AG04449 (cell line): ENCODE measurements at places on chromosomes 16 and 17.
A peak's percentile ranks its signal among the peaks of the same experiment; 100 is the strongest.

GRCh38 chr17:66496306-66496705, 193.9 kb downstream of the PRKCA start:
- DNase-seq = no peak

- DNase-seq = no peak
Observed at GRCh38 chr17:80358861-80359260, 56.1 kb upstream of the ENDOV start.

DNA sequence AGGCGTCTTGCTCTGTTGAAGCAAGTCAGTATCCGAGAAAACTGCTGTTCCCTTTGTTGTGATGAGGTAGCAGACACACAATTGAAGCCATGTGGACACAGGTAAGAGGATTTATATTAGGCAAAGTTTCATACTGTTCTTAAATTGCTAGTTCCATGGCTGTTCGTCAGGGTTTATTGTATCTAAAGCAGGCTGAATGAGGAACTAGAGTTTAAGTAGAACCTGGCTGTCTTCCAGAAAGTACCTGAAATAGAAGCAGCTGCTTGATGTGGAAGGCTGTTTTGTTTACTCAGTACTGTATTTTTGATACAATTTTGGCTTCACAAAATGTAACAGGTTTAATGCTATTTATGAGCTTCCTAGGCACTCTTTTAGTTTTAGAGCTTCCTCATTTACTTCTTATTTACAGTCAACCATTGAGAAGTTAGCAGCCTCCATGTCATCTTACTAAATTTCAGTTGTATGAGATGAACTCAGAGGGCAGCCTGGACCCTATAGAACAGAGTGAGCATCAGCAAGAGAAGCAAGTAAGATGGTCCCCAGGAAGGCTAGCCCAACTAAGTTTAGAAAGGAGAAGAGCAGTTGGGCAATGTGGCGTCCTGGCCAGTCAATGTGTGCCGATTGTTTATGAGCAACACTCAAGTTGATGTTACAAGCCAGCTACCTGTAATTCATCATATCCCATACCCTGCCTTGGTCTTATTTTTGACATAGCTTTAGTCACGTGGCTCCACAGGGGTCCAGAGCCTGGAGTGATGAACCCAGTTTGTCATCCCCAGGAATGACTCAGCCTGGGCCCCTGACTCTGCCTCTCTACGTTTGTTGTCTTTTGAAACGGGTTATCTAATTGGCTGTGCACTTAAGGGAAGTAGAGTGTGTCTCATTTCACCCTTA, 9.7 kb upstream of the ARL2BP start:
- DNase-seq = no peak

DNA sequence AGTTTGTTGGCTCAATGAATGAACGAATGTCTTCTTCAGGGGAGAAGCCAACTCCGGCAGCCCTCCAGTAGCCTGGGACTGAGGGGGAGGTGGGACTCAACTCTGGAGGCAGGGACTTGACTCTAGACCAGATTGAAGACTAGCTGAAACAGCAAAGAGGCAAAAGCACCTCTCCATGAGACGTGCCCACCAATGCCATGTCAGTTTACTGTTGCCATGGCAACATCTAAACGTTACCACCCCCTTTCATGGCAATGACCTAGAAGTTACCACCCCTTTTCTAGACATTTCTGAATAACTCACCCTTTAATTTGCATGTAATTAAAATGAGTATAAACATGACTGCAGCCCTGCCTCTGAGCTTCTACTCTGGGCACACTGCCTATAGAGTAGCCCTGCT, 91.8 kb downstream of the ASIC2 start:
- DNase-seq = no peak

- no peak for DNase-seq
Observed at GRCh38 chr16:1626327-1626726, 14.2 kb downstream of the CRAMP1 start.

GRCh38 chr17:64306850-64307463, 43.9 kb upstream of the TEX2 start:
- peak; percentile 2 for DNase-seq

GRCh38 chr17:57696050-57696449, 49.0 kb downstream of the CCDC182 start:
- DNase-seq = no peak

GRCh38 chr17:51813140-51813783, 345.3 kb downstream of the CA10 start:
- DNase-seq = no peak

DNA sequence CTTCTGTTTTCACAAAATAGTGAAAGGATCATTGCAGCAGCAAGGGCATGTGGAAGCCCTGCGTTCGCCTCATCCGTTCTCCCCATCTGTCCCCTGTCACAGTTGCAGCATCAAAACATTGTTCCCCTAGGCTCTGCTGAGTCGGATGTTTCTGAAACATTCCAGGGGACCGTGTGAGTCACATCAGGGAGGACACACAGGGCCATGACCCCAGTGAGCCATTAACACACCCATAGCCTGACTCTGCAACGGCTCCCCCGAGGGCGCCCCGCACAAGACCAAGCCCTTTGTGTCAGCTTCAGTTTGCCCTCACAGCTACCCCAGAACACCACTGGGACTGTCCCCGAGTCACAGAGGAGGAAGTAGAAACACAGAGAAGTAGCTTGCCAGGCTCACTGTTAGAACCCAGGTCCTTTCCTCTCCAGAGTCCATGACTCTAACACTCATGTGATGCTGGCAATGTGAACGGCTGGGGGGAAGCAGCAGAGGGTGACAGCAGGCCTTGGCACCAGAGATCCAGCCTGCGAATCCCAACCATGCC, 63.3 kb upstream of the HSBP1 start:
- no peak for DNase-seq

GRCh38 chr17:18259621-18260331, 686 bp upstream of the MIEF2 start:
- no peak for DNase-seq

DNA sequence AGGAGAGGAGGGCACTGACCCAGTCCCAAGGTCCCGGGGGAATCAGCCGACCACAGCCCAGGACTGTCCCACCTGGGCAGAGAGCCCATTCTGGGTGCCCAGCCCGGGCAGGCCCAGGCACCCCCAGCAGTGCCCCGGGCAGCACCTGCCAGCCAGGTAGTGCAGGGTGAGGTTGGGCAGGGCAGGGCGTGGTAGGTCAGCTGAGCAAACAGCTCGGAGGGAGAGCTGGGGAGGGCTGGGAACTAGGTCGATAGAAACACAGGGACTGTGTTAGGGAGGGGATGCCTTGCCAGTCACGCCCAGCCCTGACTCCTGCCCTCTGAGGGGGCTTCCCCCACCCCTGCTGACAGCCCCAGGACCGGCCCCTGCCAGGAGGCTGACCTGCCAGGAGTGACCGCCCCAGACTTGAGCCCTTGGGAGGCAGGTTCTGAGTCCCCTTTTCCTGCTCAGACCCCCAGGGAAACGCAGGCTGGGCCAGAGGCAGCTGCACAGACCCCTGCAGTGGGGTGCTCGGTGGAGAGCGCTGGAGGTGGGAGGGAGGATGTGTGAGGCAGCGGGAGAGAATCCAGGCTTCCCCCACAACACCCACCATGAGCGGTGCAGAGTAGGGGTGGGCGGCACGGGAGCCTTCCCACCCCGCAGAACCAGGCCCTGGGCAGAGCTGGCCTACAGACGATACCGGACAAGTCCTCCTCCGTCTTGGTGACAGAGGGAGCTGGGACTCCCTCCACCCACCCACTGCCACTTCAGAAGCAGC, 4.7 kb downstream of the HS3ST6 start:
- DNase-seq = no peak

GRCh38 chr16:84738255-84739038, 38.6 kb downstream of the USP10 start:
- no peak for DNase-seq

DNA sequence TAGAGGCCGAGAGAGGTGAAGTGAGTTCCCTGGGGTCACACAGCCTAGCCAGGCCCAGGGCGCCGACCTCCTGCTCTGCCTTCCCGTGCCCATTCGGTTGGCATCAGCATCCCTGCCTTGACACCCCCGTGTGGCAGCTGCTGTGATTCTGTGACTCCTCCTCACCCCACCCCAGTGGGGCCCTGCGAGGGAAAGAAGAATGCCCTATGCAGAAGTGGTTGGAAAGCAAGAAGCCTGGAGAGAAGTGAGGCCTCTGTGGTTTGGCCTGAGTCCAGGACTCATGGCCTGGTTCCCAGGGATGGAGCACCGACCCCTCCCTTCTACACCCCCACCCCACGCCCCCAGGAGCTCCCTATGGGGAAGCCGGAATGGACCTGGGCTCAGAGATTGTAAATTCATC, 296.2 kb downstream of the SEC14L1 start:
- DNase-seq = peak; percentile 31

DNA sequence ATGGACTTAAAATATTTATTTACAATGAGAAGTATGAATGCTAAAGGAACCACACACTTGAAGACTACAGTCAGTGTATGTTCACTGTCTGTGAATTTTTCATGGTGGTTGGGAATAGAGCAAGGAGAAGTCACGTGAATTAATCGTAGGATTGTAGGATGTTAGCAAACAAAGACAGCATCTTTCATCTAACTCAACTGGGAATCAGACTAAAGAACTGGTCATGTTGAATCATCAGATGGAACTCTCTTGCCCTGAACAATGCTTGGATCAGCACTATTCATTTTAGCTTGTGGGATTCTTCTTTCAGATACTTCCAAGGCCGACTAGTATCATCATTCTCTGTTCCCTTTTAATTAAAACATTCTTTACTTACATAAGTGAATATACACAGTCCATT, 18.1 kb downstream of the KCNJ2 start:
- no peak for DNase-seq

DNA sequence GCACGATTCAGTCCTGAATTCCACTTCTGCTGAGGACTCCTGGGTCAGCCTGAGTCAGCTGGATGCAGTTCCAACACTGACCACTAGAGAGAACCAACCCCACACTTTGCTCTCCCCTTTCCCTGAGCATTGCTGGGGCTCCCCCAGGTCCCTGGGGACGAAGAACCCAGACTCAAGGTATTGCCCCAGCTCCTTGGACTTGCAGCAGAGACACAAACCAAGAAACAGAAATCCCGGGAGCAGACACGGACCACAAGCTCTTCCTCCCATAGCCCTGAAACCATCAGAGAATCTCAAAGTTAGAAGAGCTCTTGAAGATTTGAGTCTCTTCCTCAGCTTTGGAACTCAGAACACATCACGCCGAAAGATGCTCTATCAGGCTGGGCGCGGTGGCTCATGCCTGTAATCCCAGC, 678 bp upstream of the GH1 start:
- DNase-seq = no peak

DNA sequence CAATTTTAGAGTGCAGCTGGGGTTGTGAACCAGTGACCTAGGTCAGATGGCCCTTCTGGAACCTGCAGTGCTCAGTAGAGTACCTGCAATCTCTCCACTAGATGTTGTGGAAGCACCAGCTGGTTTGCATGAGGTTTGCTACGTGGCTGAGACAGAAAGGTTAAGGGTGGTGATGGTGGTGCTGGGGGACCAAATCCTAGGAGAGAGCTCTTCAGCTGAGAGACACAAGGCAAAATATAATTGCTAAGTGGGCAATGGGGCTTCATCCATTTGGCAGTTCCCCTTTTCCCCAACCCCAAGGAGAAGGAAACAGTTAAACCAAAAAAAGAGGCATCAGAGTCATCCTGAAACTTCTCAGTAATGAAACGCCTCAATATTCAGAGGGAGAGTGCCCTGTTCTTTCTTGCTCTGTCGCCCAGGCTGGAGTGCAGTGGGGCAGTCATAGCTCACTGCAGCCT, 13.9 kb downstream of the ITPRIPL2 start:
- no peak for DNase-seq

DNA sequence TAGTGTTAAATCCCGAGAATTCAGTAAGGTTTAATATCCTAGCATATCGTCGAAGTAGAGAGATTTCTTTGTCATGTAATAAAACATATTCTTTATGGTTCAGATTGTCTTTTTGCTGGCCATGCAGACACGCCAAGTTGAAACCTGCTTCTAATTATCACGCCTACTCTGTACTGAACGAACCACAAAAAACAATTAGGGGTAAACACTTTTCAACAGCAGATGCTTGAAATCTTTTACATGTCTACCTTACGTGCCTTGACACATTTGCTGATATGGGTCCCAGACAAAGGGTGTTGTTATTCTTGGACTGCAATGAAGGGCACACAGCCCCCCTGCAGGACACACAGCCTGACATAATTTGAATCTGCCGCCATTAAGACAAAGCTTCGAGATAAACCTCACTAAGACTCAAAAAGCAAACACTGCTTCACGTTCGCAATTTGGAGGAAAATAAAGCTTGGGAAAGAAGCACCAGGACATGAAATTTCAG, 13.3 kb downstream of the WIPI1 start:
- DNase-seq = no peak
